Activated CD4-positive, alpha-beta T cell treated with anti-CD3 and anti-CD28 coated beads for 4 hours (primary cell): ENCODE measurements at places on chromosomes 3 and 15.
A peak's percentile ranks its signal among the peaks of the same experiment; 100 is the strongest.

- DNase-seq: no peak
Measured at GRCh38 chr3:146283781-146284445, 33.0 kb upstream of the PLSCR4 start.

- no peak for DNase-seq
Measured at GRCh38 chr15:45744236-45744589, 109.4 kb downstream of the SQOR start.

GRCh38 chr3:176609361-176609760 lies 587.9 kb downstream of the TBL1XR1 start:
- DNase-seq: no peak

DNA sequence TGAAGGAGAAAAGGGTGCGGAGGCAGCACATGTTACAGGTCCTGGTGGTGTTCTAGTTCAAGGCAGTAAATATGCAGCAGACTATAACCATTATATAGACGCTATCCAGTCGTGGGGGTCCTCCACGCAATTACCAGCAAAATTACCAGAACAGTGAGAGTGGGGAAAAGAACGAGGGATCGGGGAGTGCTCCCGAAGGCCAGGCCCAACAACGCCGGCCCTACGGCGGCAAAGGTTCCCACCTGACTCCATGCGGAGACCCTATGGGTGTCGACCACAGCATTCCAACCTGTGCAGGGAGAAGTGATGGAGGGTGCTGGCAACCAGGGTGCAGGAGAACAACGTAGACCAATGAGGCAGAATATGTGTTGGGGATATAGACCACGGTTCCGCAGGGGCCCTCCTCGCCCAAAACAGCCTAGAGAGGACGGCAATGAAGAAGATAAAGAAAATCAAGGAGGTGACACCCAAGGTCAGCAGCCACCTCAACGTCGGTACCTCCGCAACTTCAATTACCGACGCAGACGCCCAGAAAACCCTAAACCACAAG lies 89.0 kb upstream of the TPM1 start:
- DNase-seq: no peak

- no peak for DNase-seq
Measured at GRCh38 chr15:60021589-60022378, 17.7 kb downstream of the FOXB1 start.

- DNase-seq: no peak
Measured at GRCh38 chr3:190644766-190645165, 130.9 kb downstream of the IL1RAP start.

DNA sequence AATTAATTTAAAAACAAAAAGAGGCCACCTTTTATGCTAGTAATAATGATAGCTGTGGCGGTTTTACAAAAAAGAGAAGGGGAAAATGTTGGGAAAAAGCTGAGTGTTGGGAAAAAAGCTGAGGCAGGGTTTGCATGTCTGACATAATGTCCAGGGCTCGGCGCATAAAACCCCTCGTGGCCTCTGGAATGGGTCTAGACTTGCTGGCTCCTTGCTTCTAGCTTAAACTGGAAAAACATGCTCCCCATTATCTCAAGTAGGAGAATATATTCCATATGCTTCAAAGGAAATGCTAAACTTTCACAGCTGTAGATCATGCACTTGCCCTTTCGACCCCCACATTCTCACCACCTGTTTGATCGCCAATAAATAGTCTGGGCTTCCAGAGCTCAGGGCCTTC lies 53.0 kb downstream of the CYP19A1 start:
- DNase-seq: no peak

GRCh38 chr3:12193485-12194165 lies 34.9 kb upstream of the TIMP4 start:
- no peak for DNase-seq

DNA sequence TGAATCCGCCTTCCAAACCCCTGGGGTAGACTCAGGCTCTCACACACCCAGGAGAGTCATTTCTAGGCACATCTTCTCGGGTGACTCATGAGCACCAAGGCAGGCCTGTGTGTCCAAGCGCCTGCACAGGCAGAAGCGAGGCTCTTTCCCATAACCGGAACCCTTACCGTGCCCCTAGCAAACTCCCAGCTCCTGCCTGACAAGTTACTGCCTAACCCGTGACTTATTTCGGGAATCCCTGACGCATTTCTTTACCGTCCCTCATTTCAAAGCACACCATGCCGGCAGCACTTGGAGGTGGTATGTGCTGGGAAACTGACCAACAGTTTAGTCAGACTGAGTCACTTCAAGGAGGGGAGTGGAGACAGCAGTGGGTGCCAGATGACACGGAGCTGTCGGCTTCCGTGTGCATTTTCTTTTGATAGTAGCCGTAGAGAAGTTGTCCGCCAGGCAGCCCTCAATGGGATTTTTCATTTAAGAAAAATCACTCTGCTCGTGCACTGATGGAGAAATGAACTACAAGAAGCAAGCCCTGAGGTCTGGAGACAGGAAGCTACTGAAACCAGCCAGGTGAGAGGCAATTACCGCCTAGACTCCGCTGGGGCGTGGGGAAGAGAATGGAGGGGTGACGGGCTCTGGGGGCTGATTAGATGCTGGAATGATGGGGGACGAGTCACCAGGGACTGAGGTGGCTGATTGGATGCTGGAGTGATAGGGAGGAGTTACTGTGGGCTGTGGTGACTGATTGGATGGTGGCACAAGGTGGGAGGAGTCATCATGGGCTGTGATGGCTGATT lies 17.3 kb upstream of the HRH1 start:
- DNase-seq: no peak

DNA sequence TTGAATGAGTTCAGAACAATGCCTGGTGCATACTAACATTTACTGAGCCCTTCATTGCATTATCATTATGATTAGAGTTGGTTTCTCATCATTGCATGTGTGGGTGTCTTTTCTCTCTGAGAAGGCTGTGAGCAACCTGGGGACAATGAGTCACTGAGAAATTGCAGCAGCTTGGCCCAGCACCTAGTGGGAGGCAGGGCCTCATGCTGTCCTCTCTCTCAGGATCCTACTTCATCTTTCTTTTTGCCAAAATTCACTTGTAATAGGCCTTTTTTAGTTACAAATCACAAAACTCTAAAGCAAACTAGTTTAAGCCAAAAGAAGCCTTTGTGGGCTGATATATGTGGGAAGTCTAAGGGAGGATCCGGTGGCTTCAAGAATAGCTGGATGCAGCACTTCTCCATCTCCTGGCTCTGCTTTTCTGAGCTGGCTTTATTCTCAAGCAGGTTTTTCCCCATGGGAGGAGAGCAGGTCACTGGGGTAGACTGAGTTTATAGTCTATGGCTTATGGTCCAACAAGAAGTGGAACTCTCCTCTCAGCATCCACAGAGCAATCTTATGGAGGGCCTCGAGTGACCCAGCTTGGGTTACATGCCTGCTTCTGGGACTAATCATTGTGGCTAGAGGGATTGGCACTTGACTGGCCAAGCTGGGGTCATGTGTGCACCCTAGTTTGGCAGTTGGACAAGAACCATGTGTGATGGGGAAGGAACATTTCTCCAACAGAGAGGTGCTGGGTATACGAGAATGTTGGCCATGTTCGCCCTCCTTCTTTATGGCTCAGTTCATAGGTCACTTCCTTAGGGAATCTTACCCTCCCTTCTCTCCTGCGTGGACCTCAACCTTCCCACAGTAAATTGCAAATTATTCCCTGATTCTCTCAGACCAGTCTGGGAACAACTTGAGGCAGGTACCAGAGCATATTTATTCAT lies 8.7 kb upstream of the CAMK1 start:
- peak; percentile 57 for DNase-seq

GRCh38 chr3:168476360-168476980 lies 380.7 kb upstream of the GOLIM4 start:
- DNase-seq: no peak

GRCh38 chr3:187101184-187102072 lies 37.9 kb downstream of the RPL39L start:
- DNase-seq: peak; percentile 60

- DNase-seq: no peak
Measured at GRCh38 chr3:135451037-135451785, 514.3 kb upstream of the PPP2R3A start.

DNA sequence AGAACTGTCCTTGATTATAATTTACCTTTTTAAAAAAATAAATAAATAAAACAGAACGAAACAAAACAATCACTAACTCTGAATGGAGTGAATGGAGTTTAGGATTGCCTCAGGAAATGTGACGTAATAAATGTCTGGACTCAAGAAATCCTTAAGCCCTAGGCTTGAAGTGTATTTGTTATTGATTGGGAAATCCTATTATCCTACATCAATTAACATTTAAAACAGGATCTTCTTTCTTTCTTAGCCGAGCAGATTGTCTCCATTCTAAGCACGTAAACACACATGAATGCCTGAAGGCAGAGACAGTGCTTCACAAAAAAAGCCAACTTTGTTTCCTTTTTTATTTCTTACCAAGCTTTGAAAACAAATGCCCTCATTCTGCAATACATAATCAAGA lies 33.4 kb downstream of the KAT2B start:
- no peak for DNase-seq

DNA sequence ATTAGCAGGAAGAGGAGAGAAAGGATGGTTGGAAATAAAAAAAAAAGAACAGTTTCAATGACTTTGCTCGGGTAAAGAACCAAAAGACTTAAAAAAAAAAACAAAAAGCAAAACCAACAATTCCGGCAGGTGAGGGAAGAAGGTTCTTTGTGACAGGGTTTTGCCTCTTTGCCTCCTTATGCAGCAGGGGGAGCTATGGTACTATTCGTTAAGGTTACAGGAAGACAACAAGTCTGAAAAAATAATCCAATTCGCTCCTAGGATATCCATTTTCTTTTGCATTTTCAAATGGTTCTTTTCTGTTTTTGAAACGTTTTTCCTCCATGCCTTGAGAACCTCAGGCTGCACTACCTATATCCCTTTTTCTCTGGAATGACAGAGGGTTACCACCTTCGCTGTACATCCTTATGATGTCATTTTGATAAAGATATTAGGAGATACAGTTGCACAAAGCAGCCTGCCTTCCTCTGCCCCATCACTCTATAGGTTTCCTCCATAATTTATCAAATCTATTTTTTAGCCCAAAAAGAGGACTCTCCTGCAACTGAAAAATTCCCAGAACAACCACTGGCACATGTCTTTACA lies 55.0 kb downstream of the CFAP20DC start:
- peak; percentile 18 for DNase-seq

- no peak for DNase-seq
Measured at GRCh38 chr3:25775936-25776335, 7.3 kb downstream of the NGLY1 start.

- DNase-seq: no peak
Measured at GRCh38 chr15:49530092-49530491, 90.5 kb downstream of the FAM227B start.

- peak; percentile 18 for DNase-seq
Measured at GRCh38 chr15:52261498-52262242, 33.9 kb downstream of the MYO5C start.

- peak; percentile 61 for DNase-seq
Measured at GRCh38 chr3:36907911-36908646, 36.8 kb downstream of the TRANK1 start.

DNA sequence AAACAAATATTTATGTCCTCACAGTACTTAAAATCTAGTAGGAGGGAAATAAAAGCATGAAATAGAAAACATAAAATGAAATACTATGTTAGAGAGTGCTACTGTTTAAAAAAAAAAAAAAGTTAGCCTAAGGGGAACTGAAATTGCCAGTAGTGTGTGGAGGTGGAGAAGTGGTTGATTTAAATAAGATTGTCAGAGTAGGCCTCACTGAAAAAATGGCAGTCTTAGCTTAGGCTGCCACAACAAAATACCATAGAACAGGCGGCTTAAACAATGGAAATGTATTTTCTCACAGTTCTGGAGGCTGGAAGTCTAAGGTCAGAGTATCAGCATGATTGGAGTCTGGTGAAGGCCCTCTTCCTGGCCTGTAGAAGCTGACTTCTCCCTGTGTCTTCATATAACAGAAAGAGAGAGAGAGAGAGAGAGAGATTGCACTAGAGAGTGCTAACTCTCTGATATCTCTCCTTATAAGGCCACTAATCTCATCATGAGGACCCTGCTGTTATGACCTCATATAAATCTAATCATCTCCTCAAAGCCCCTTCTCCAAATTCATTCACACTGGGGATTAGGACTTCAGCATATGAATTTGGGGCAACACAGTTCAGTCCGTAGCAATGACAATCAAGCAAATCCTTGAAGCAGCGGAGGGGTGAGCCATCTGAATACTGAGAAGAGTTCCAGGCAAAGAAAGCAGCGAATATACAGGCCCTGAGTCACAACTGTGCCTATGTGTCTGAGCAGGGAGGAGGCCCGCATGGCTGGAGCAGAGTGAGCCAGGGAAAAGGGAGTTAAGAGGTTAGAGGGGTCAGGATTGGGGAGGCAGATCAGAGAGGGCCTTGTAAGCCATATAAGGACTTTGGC lies 23.6 kb upstream of the LRRC34 start:
- DNase-seq: no peak

DNA sequence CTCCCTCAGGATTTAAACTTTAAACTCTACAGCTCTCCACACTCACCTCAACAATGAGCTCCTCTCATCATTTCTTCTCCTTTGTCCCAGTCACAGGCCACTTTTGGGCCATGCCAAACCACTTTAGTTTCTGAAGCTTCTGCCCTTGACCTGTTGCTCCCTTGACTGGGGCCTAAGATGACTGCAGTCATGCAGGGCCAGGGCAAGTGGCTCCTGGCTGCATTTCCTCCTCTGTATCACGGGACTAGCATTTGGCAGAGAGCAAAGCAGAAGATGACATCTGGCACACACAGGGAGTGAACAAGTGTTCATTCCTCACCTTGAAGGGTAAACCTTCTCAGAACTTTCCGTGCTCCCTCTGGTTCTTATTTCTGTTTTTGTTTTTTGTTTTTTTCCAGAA lies 136.9 kb downstream of the PDE8A start:
- DNase-seq: no peak

DNA sequence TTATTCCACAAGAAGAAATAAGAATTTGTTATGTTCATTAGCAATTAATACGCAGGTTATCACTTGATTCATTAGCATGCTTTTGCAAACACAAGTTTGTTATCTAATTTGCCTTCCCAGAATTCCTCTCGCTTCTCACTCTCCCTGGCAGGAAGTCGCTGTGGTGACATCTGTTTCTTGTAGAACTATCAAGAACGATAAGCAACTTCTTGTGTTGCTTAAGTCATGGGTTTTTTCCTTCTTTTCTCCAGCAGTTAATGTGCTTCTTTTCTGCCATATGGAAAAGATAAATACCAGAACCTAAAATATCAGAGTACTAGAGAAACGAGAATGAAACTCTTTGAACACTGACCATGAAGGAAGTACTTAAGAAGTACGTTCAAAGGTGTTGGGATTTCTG lies 99.8 kb upstream of the CHMP2B start:
- no peak for DNase-seq

- no peak for DNase-seq
Measured at GRCh38 chr3:49629451-49629850, 44.7 kb upstream of the APEH start.

GRCh38 chr3:42996633-42997075 lies 17.5 kb downstream of the GASK1A start:
- no peak for DNase-seq

GRCh38 chr3:102085431-102086176 lies 236.3 kb downstream of the NFKBIZ start:
- DNase-seq: no peak
